ENCODE measurements at places on chromosomes 3 and 15.
A peak's percentile ranks its signal among the peaks of the same experiment; 100 is the strongest.

GRCh38 chr3:165459111-165459510, 262.9 kb upstream of the SLITRK3 start:
- no peak for DNase-seq

DNA sequence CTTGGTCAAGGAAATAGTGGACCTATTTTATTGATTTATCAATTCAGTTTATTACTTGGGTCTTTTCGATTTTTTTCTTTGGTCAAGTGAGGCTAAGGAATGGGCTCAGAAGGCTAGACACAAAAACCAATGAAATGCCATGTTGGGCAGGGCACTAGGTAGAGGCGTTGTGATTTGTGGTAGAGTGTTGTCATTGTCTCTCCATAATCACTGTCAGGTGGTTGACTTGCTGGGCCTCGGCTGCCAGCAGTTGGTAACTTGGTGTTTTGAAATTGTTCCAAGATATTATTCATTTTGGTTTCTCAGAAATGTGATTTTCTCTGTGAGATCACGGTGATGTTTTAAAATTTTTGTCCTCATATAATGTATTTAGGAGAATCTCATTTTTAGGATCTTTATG, 173.6 kb downstream of the KLHL25 start:
- no peak for DNase-seq

DNA sequence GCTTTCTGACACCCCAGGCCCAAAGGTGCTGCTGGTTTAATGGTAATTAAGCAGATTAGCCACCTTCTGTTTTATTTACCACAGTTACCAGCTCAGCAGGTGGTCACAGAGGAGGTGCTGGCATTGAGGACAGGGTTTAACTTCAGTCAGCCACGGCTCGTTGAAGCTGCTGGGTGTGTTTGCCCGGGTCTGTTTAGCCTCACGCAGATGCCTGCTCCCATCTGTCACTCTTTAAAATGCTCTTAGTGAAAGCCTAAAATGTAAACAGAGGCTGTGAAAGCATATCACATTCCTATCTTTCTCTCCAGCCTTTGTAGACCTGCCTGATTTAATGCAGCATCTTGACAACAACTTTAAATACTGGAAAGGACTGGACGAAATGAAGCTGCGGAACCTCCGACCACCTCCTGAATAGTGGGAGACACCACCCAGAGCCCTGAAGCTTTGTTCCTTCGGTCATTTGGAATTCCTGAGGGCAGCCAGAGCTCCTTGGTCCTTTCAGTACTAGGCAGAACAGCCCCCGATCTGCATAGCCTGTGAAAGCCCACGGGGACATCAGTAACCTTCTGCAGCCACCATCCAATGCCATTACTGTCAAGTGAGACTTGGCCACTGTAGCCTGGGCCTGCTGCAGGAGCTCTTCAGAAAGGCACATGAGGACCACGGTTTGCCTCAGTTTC, 156.0 kb downstream of the PDE8A start:
- no peak for DNase-seq

- no peak for DNase-seq
Observed at GRCh38 chr3:184814214-184814613, 2.2 kb downstream of the VPS8 start.

DNA sequence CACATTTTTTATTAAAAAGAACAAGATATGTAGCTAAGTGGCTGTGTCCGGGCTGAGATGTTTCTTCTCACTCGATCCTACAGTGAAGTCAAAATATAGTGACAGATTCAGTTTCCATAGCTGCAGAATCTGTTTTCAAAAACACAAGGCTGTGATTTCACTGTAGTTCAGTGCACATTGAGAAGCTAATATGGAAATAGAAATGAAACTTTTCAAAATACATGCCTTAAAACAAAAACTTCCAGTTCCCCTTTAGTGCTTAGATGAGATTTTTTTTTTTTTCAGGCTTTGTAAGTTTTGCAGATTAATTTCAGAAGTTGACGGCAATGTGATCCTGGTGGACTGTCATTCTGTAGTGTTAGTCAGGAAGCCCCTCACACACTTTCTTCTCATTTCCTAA, 23.8 kb upstream of the TRAK1 start:
- DNase-seq: no peak

DNA sequence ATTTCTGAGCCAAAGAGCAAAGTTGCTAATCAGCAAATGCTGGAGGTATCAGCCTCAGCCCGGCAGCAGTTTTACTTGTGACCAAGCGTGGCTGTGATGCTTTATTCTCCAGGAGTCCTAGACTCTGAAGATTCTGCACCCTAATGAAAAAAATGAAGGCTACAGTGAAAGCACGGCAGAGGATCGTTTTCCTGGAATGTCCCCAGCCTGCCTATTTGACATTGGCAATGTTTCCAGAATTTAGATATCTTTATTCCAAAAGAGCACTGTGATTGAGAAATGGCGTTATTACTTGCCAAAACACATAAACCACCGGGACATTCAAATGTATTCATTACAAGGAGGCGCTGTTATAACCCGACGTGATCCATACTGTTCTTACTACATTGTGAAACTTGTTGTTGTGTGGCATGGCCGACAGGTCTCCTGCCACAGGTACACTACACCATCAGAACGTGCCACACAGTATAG, 263.8 kb downstream of the SLCO3A1 start:
- no peak for DNase-seq

- DNase-seq: no peak
Observed at GRCh38 chr3:47193871-47194859, 30.3 kb upstream of the SETD2 start.

GRCh38 chr15:88620995-88621772, at the start of gene AEN:
AEN (plus strand) TSS chr15:88621340; CDS start chr15:88626210, 4,870 bp downstream.
- DNase-seq: peak; percentile 96

- no peak for DNase-seq
Observed at GRCh38 chr3:135240426-135240825, 445.4 kb downstream of the EPHB1 start.

GRCh38 chr15:75483961-75484360, 32.5 kb upstream of the SIN3A start:
- no peak for DNase-seq

- DNase-seq: no peak
Observed at GRCh38 chr15:99029341-99030144, 22.0 kb upstream of the PGPEP1L start.

DNA sequence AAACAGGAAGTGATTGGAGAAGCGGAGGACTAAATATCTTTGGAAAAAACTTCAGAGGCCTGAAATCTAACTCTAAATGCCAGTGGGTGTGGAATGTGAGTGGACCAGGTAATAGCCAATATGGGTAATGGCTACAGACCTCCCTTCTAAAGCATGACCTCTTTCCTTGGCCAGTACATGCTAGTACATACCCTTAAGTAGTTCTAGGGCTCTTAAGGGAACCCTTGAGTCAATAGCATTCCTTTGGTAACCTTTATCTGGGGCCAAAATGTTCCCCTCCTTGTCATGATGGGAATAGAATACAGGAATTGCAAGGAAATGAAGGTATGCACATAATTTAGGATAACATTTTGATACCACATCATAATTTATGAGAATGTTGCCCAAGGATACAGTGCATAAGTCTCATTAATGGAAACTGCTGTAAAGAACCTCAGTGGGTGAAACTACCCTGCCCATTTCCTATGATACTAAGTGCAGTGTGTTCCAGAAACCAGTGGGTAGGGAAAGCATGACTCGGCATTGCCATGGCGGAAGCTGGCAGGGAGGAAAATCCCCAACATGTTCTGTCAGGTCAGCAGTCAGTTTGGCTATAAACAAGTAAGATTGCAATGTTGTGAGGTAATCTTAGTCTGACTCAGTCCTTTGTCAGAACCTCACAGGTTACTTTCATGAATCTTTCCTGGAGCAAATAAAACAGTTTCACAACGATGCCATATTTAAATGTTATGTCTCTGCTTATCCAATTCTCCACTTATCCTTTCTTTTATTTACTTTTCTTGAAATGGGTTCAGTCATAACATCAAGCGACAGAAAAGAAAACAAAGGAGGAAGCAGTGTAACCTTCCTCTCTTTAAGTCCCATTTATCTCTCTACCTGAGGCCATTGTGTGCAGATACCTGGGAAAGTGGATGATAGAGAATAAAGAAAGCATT, 23.5 kb upstream of the RAP2B start:
- DNase-seq: no peak

DNA sequence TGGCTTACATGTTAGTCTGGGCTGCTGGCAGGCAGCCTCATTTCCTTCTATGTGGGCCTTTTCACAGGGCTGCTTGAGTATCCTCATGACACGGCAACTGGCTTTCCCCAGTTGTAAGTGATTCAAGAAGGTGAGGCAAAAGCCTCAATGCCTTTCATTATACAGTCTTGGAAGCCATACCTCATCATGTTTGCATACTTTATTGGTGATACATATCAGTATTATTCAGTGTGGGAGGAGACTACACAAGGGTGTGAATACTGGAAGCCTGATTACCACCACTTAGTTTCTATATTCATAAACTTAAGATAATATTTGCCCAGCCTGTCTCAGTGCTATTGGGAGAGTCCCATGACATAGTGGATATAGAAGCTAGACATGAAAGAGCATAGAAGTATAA, 346.8 kb downstream of the SOX2 start:
- DNase-seq: no peak

- DNase-seq: no peak
Observed at GRCh38 chr15:65386376-65386775, 8.6 kb upstream of the IGDCC3 start.

DNA sequence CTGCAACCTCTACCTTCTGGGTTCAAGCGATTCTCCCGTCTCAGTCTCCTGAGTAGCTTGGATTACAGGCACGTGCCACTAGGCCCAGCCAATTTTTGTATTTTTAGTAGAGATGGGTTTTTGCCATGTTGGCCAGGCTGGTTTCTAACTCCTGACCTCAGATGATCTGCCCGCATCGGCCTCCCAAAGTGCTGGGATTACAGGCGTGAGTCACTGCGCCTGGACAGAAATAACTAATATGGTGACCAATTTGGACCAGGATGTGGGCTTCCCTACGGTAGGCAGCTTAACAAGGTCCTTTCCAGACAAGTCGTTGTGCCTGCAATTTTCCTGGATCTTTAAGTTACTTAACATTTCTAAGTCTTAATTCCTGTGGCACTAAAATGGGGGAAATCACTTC, 14.8 kb downstream of the WDR53 start:
- no peak for DNase-seq

GRCh38 chr15:99303907-99304306, 52.6 kb downstream of the LRRC28 start:
- DNase-seq: no peak

DNA sequence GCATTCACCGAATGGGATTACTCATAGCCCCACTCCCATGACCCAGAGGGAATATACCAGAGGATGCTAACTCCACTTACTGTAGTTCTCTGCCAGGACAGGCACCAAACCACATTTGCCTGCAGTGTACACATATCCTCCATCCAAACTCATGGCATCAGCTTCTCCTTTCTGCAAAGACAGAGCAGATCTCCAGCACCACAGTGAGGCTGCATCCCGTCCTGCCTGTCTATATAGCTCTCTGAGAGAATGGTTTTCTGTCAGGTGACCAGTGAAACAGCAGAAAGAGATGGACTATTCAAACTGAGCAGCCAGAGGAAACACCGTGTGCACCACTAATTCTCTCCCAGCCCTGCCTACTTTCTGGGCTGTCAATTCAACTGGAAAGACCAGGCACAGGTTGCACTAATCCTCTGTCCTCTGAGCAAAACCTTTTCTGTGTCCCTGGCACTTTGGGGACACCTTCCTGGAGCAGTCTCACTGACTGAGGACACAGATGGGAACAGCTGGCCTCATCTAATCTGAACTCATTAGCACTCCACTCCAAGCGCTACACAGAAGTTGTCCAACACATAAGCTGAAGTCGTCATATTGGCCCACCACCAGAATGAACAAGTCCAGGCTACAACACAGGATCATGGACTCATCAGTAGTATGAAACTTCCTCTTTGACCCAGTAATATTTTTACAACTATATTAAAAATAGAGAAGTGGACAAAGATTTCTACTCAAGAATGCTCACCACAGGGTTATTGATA, 17.3 kb downstream of the LTF start:
- no peak for DNase-seq

- DNase-seq: no peak
Observed at GRCh38 chr3:40042752-40043443, 233.5 kb downstream of the MYRIP start.

GRCh38 chr3:150743508-150743907, 19.5 kb downstream of the SIAH2 start:
- no peak for DNase-seq

DNA sequence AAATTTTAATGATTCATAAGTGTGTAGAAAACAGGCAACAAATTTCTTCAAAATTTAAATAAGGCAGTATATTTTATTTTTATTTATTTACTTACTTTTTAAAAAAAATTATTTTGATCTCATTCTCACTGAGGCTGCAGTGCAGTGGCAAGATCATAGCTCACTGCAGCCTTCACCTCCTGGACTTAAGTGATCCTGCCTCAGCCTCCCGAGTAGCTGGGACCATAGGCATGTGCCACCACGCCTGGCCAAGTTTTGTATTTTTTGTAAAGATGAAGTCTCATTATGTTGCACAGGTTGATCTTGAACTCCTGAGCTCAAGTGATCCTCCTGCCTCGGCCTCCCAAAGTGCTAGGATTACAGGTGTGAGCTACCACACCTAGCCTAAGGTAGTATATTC, 61.2 kb upstream of the XRN1 start:
- no peak for DNase-seq

DNA sequence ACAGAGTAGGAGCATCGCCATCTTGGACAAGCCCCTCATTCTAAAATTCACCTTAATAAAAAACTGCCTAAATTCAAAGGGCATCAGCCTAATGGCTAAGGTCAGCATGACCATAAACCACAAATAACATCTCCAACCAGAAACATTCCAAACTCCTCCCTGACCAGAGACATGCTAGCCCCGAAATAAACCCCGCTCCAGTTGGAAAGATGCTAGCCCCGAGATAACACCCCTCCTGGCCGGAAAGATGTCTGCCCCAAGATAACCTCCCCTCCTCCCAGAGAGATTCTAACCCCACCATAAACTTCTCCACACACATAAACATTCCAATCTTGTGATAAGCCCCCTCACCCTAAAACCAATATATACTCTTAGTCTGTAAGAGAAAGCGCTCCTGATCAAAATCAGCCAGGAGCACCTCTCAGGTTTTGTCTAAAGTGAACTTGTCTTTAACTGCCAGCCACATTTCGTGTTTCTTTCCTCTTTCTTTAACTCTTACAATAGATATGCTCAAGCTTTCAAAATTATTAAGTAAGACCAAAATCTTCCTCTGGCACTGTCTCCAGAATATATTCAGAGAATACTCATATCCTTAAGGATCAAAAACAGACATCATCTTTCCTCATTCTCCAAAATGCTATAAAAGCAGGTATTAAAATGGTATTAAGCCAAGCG, 104.1 kb downstream of the GSK3B start:
- DNase-seq: no peak

DNA sequence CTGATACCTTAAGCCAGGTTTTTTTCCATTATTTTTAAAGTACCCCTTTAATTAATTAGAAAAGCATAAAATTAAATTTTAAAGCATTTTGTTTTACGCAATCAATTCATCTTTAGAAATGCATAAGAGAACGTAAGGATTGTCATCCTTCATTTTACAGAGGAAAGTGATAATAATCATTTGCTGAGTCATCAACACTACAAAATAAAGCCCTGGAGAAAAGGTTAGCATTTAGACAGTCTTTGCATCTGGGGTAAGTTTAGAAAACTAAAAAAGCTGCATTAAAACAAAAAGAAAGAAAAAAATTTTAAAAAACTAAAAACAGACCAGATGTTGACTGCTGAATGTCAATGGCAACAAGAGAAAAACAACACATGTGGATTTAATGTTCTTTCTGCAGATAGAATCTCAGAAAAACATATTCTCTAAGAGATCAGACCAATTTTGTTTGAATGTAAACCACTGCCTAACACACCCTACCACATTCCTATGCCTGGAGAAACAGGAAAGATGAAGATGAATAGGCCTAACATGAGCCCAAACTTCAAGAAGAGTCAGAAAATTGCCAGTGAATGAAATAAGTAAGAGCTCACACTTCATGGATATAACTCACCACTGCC, 59.9 kb downstream of the SUCNR1 start:
- no peak for DNase-seq

All from posterior cingulate gyrus (tissue), 11 donors.